GM12864 (cell line): ENCODE measurements at places on chromosomes 6 and 20.

DNA sequence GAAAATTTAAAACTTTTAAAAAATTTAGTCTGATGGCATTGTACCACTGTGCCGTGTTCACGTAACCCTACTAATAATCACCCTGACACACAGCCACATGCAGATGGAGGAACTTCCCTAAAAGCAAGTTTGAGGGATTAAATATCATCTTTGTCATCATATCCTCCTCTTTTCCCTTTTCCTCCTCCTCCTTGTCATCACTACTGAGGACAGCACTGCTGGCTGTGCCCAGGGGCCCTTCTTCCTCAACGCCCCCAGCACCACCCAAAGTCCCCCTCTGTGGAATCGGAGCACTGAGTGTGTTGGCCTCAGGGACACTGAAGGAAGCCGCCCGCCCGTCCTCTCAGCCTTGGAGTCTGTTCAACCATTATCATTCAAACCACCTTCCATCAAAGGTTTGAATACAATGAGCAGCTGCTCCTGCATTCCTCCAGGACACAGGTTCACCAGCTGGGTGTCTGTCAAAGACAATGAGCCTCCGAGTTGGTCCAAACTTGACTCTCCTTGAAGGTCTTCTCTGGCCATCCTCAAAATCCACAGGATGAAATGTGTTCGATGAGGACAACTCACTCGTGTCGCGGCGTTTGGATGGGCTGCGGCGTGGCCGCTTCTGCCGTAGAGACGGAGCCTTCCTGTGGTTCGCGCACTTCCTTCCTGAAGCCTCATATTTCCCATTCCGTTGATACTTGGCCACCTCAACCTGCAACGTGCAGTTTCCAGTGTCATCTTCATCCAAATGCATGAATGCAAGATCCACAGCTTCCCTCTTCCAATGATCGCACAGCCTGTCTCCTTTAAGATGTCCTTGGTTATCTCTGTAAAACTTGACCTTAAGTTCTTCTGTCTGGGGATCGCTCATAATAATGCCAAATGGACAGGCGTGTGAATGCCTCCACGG, 23.3 kb downstream of the NQO2 start:
- no peak for DNase-seq

DNA sequence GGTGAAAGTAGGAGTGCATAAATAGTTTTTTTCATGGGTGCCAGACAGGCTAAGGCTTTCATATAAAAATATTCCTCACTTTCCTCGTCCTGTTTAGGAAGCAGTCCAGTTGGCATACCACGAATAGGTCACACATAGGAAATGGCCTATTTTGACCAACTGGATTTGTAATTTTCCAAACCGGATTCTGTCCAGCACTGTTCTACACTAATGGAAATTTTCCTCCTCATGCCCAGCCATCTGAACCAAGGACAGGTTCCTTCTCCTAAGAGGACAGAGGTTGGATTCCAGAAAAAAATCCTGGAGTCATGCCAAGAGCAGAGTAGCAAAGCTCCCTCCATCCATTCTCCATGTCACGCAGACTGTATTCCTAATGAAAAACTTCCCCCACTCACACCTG, 43.1 kb downstream of the PANK2 start:
- DNase-seq = no peak

DNA sequence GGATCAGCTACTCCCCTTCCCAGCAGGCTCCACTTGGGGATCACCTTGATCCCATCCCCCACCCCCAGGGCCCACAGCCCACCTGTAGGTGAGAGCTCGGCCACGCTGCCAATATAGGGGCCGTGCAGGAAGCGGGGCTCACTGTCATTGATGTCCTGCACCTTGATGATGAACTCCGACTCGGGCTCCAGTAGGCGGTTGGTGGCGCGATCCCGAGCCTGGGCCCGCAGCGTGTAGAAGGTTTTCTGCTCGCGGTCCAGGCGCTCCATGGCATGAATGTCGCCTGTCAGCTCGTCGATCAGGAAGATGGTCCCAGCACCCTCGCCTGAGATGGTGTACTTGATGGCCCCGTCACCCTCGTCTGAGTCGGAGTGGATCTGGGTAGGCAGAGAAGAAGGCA, 67.4 kb downstream of the CDH22 start:
- no peak for DNase-seq

DNA sequence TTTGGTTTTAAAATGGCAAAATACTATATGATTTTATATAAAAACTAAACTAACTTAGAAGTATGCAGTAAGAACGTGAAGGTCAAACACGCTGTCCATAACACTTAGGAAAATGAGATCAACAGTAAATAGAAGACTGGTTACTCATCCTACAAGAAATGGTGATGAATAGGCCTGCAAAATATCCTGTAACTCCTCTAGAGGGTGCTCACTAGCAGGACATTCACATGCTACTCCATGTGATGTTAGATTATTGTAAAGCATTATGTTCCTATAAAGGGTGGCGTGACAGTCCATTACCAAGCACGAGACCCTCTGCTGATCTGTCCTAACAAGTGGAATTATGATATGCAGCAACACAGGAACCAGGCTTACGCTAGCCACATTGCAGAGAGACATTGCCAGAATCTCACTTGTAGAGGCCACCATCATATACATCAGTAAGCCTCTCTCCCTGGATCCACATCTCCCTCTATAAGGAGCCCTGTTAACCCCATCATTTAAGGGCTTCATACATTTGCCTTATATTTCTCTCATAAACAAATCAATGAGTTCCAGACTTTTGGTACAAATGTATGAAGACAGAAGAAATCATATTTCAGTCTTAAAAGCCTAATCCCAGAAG, 18.0 kb upstream of the DEFB129 start:
- DNase-seq = peak; percentile 4
